ENCODE measurements at places on chromosomes 16 and 17. TPM values are rescaled to one million over a fixed set of nuclear protein-coding genes. Genes with fewer than 3 reads are reported as not detected.

CHD9NB gene
- total RNA-seq: 0.68 TPM

GPR179 gene
- total RNA-seq: not detected

ADAM11 gene
- 0.09 TPM for total RNA-seq

HAP1 gene
- total RNA-seq: 0.36 TPM

CPPED1 gene
- total RNA-seq: 19.3 TPM

IGF2BP1 gene
- 0.02 TPM for total RNA-seq

CBX4 gene
- total RNA-seq: 30.9 TPM

ABCA9 gene
- 0.27 TPM for total RNA-seq

CTF1 gene
- total RNA-seq: 0.32 TPM

PLLP gene
- 0.23 TPM for total RNA-seq

CSH1 gene
- total RNA-seq: not detected

ZACN gene
- 0.18 TPM for total RNA-seq

SLC5A11 gene
- total RNA-seq: 0.41 TPM

IL17C gene
- 0.25 TPM for total RNA-seq

CACNG1 gene
- total RNA-seq: not detected

MMD gene
- 33.2 TPM for total RNA-seq

ATP2A1 gene
- total RNA-seq: 1.6 TPM

TMED6 gene
- 1.8 TPM for total RNA-seq

RNF112 gene
- total RNA-seq: 0.20 TPM

GNPTG gene
- 34.6 TPM for total RNA-seq

UTS2R gene
- not detected for total RNA-seq

SCGB1C2 gene
- total RNA-seq: not detected

SMIM36 gene
- total RNA-seq: not detected

MYLK3 gene
- total RNA-seq: 0.59 TPM

COPZ2 gene
- 3.9 TPM for total RNA-seq

ZNF287 gene
- 5.1 TPM for total RNA-seq

SBK1 gene
- 5.4 TPM for total RNA-seq

Data from T-helper 2 cell treated with Interferon-gamma antibody and Interleukin-4, amounts not matched to agents 100 ng/mL and 5 ng/mL, for 36 hours (primary cell).